Lung microvascular endothelial cell (primary cell): ENCODE measurements at places on chromosomes 5 and 9.
A peak's percentile ranks its signal among the peaks of the same experiment; 100 is the strongest.

DNA sequence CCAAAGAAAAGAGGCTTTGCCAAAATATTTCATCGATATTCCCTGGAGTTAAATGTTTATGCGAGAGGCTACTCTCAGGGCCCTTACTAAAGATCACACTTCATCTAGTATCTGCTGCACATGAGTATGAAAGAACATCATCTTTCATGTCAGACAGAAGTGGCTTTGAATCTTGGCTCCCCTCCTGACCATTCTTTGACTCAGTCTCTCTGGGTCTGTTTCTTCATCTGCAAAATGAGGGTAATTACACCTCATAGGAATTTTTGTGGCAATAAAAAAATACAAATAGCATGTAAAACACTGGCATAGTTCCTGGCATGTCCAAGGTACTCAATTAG lies 58.1 kb downstream of the SLIT3 start:
- DNase-seq: no peak

- no peak for DNase-seq
Measured at GRCh38 chr9:116323012-116323411, 169.4 kb downstream of the PAPPA start.

DNA sequence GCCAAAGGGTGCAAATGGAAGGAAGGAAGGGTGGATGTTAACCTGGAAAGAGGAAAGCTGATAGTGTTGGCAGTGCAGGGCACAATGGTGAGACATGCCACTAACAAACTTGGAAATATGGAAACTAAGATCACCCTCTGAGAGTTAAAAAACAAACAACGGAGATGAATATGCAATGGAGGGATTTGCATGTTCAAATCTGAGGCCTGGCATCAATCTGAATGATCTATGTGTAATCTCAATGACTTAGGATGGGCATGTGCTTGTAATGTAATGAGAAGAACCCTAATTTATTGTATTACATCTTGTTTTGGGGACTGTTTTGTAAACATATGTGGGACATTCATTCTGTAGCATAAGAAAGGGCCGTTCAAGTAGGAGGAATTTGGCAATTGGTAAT lies 54.4 kb downstream of the GLRA1 start:
- DNase-seq: no peak

- DNase-seq: peak; percentile 93
Measured at GRCh38 chr9:77847059-77847499, 184.5 kb downstream of the GNAQ start.

DNA sequence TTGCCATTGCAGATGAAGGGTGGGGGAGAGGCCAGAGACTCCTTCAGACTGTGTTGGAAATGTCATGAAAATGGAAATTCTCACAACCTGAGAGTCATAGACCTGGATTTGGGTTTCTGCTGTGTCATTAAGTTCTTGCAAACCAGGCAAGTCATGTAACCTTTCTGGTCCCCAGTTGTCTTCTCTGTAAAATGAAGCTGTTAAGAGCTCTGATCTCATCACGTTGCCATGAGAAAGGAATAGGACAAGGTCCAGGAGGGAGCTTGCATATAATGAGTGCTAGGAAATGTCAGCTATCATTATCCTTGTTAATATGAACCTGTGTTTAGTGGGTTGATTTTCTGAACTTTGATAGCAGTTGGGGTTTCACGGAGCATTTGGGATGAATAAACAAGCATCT lies 59.1 kb downstream of the FGF1 start:
- DNase-seq: no peak

DNA sequence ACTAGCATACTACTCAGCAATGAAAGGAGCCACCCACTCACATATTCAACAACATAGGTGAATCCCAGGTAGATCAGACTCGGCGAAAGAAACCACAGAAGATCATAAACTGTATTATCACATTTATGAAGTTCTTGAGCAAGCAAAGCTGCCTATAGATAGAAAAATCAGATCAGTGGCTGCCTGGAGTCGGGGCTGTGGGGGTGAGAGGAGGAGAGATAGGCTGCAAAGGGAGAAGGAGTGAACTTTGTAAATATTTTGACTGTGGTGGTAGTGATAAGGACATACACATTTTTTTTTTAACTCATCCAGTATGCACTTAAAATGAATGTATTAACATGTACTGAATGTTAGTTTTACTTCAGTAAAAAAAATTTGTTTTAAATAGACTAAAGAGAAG lies 23.5 kb upstream of the TMEM174 start:
- DNase-seq: no peak

- no peak for DNase-seq
Measured at GRCh38 chr5:16544607-16545374, 72.0 kb downstream of the RETREG1 start.

- DNase-seq: no peak
Measured at GRCh38 chr9:131899296-131900228, 159.7 kb upstream of the RAPGEF1 start.

- no peak for DNase-seq
Measured at GRCh38 chr5:9438596-9439354, 107.1 kb downstream of the SEMA5A start.

DNA sequence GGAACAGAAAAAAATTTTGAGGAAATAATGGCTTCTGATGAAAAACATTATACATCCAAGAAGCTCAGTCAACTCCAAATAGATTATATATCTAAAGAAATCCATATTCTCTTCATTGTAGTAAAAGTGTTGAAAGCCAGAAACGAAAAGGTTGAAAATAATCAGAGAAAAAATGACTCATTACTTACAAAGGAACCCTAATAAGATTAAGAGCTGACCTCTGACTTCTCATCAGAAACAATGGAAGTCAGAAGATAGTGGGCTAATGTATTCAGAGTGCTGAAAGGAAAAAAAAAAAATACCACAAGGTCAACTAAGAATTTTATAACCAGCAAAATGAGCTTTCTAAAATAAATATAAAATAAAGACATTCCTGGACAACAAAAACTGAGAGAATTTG lies 60.0 kb downstream of the HSD17B4 start:
- no peak for DNase-seq

DNA sequence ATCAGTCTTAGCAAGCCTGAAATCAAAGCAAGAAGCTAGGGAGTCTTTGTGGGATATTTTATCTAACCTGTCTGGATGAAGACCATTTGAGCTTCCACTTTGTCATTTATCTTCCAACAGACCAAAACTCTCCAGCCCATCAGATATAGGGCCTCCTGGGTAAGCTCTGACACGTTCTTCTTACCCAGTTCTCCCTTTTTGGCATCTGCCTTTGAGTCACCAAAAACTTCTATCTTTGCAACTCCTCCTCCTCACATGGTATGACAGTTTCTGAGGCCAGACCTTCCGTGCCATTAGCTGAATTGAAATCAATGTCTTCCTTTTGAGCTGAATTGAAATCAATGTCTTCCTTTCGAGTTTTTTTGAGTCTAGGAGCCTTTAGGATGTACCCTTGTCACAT lies 156.6 kb upstream of the SPRY4 start:
- DNase-seq: no peak

GRCh38 chr5:104345222-104346016 lies 782.8 kb upstream of the NUDT12 start:
- no peak for DNase-seq

DNA sequence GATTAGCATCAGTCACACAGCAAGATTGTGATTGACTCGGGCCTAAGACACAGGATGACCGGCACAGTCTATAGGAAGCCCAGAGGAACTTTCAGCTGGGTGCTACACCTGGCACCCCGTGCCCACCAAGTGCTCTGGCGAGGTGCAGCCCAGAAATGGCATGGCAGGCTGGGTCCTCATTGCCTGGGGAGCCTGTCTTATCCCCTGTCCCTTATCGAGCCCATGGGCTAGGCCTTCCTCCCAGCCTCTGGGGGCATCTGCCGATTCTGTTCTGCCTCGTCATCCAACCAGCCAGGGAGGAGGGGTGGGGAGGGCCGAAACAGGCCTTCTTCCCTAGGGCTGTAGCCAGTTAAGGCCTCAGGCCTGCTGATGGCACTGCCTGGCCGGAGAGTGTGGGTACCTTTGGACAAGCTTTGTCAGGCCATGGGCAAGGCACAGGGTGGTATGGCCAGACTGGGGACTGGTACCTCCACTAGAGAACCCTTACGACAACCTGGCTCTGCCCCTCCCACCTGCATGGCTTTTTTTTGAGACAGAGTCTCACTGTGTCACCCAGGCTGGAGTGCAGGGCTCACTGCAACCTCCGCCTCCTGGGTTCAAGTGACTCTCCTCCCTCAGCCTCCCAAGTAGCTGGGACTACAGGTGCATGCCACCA lies 1.6 kb downstream of the GRK6 start:
- no peak for DNase-seq

- no peak for DNase-seq
Measured at GRCh38 chr5:52830650-52831049, 42.9 kb downstream of the ITGA1 start.

- peak; percentile 46 for DNase-seq
Measured at GRCh38 chr9:134375430-134376385, 49.5 kb downstream of the RXRA start.

DNA sequence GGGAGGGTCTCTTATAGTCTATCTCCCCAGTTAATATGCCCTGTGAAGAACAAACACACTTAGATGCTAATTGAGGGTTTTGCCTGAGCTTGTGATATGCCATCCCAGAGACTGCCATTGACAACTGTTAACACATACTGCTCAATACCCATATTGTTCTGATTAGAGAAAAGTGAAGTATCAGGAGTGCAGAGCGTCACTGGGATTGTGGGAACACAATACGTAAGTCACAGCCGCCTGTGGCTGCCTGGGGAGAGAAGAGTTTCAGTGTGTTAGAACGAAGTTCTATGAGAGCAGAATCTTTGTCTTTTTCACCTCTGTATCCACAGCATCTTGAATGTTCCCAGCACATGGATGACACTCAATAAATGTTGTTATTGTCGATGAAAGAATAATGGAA lies 110.2 kb downstream of the MEF2C start:
- no peak for DNase-seq

GRCh38 chr9:68560071-68560844 lies 19.6 kb upstream of the TMEM252 start:
- DNase-seq: peak; percentile 87
